ENCODE measurements at places on chromosomes 4 and X. TPM values are rescaled to one million over a fixed set of nuclear protein-coding genes. Genes with fewer than 3 reads are reported as not detected.

DNA sequence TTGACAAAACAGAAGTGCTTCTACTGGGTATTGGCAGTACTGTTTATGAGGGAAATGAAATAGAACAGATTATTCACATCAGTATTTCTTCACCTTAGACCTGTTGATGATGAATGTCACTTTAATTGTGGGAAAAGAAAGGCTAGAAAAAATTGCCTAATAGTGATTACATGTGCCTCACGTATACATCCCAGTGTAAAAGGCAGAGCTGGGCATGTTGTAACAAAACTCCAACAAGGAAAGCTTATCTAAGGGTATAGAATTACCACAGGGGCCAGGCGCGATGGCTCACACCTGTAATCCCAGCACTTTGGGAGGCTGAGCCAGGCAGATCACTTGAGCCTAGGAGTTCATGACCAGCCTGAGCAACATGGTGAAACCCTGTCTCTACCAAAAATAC, 4.2 kb downstream of the PGM2 start:
- H3K4me1 ChIP-seq = peaks cover 45% of the 10 kb centered on the region
- peaks cover 21% of the 10 kb centered on the region for H3K36me3 ChIP-seq
- H3K4me3 ChIP-seq = no peak overlapping the region
- no peaks in the 10 kb centered on the region for H3K27me3 ChIP-seq
- H3K27ac ChIP-seq = no peak overlapping the region
- DNase-seq = no peak

Gene SLC38A5
- 17.0 TPM for total RNA-seq

DNA sequence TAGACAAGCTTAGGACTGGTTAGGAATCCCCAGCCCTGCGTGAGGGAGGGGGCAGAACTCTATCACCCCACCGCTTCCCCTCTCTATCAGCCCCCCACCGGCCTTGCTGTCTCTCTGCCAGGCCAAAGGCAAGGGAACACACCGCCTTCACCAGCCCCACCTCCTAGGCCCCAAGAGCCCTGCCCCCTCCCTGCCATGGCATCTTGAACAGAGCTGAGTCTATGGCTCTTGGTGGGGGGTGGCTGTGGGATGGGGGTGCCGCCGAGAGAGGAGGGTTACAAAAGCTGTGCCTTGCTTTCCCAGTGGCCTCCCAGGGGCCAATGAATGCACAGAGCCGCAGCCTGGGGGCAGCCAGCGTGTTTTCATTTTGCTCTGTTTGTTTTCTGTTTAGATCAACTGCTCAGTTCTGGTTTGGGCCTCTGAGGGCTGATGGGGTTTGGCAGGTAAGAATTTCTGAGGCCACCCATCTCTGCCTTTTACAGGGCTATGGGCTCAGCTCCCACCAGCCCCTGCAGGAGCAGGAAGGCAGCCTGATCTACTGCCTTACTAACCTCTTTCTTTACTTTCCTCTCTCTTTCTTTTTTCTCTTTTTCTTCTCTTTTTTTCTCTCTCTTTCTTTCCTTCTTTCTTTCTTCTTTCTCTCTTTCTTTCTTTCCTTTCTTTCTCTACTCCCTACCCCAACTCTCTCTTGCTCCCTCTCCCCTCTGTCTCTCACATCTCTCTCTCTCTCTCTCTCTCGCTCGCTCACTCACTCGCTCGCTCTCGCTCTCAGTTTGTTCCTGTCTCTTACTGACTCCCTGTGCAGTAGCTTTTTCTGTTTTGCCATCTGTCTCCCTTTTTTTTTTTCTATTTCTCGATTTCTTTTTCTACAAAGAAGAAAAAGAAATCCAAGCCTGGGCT, 128.3 kb downstream of the PJA1 start:
- H3K4me3 ChIP-seq = no peak overlapping the region
- H3K27me3 ChIP-seq = no peaks in the 10 kb centered on the region
- no peak for DNase-seq
- no peak overlapping the region for H3K27ac ChIP-seq
- no peaks in the 10 kb centered on the region for H3K4me1 ChIP-seq

Gene PHF8
- total RNA-seq = 62.9 TPM

DNA sequence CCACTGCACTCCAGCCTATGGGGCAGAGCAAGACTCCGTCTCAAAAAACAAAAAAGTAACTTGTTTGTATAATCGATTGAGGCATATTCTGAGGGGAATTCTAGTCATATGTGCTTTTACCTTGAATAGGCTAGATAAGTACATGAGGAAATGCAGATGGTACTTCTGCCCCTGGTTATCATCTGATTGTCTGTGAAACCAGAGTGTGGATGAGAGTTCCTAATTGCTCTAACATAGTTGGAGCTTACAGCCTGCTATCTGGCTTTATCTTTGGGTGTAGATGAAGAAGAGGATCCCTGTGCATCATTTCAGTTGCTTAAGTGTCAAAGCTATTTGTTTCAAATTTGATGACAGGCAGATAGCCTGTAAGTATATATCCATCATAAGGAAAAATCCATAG, 205.1 kb downstream of the RAPGEF2 start:
- H3K4me1 ChIP-seq = peaks cover 5% of the 10 kb centered on the region
- H3K27ac ChIP-seq = no peak overlapping the region
- no peak overlapping the region for H3K4me3 ChIP-seq
- H3K27me3 ChIP-seq = no peaks in the 10 kb centered on the region

GRCh38 chrX:88881536-88881935, 134.5 kb downstream of the CPXCR1 start:
- no peak for DNase-seq
- H3K4me1 ChIP-seq = no peaks in the 10 kb centered on the region
- H3K36me3 ChIP-seq = no peaks in the 10 kb centered on the region
- H3K27ac ChIP-seq = no peak overlapping the region
- H3K4me3 ChIP-seq = no peak overlapping the region

Gene KIAA1210
- total RNA-seq = not detected
